ENCODE measurements at places on chromosomes 4 and X.

DNA sequence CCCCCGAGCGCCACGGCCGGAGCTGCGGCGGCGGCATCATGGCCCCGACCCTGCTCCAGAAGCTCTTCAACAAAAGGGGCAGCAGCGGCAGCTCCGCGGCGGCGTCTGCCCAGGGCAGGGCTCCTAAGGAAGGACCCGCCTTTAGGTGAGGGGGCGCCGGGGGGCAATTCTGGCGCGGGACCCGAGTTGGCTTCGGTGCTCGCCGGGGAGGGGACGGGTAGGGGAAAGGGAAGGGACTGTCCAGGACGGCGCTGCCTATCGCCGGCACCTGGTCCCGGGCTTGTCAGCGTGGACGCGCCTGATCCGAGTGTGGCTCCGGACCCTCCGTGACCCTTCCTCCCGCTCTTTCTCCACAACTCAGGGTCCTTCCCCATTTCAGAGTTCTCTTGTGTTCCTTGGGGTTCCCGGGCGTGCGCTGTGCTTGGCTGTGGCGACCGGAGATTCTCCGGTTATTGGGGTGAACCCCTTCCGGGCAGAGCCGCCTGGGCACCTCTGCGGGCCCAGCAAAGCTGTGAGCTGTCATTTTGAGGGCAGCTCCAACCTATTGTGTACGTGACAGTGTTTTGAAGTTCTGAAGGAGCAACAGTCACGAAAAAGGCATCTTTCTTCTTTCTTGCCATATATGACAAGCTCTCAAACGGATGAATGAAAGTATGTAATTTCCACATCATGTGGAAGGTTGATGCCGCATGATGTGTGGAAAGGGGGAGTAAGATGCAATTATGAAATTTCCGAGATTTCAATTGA is 522 bp downstream of the FNIP2 start:
- no peak for DNase-seq

DNA sequence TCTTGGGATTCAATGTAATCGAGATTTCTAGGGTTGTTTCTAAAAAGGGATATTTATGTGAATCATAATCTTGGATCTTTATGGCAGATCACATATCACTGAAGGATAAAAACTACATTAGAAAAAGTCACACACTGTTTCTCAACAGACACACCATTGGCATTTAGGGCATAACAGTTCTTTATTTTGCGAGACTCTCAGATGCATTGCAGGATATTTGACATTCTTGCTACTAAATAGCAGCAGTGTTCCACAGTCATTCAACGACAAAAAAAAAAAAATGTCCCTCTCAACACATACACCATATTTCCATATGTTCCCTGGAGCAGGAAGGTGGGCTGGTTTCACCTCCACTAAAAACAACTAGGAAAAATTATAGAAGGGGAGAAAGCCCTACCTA is 243.4 kb upstream of the PCDH18 start:
- DNase-seq = no peak

GRCh38 chrX:134013524-134013923 is 28.1 kb upstream of the GPC3 start:
- DNase-seq = no peak

GRCh38 chr4:139709660-139710059 is 44.0 kb downstream of the MGST2 start:
- DNase-seq = no peak

- DNase-seq = no peak
These were observed 23.0 kb downstream of the GALNT7 start for GRCh38 chr4:173191623-173192041.

- DNase-seq = peak; percentile 49
These were observed 32.0 kb upstream of the FHL1 start for GRCh38 chrX:136115126-136115903.

DNA sequence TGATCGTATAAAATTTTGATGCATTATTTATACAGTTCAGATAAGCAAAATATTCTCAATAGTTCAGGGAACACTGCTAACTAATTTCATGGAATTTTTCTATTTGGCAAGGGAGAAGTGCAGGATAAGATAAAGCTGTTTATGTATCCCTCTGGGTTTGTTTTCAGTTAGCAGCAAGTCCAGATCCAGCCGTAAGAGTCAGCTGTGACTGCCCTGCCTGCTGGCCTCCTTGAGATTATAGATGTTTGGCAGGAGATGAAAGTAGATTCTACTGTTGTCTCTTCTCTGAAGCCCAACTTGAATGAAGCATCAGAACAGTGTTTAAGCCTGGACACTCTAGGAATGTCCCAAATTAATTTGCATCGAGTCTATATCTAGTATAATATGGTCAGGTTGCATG is 29.5 kb downstream of the ANTXR2 start:
- no peak for DNase-seq

DNA sequence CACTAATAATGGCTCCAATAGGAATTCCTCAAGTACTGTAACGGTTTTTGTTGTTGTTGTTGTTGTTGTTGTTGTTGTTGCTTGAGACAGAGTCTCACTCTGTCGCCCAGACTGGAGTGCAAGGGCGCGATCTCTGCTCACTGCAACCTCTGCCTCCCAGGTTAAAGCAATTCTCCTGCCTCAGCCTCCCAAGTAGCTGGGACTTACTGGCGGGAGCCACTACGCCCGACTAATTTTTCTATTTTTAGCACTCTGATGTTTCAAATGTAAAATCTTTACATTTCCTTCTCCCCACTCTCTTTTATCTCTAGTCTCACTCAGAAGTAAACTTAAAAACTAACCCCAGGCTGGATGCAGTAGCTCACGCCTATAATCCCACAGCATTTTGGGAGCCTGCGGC is 8.0 kb downstream of the ANKRD17 start:
- DNase-seq = no peak

GRCh38 chrX:44253575-44253942 is 89.9 kb downstream of the EFHC2 start:
- DNase-seq = no peak

GRCh38 chr4:86593688-86594558 is at the start of gene PTPN13:
Gene PTPN13 (plus strand): TSS chr4:86594315. CDS start chr4:86635257, 40,942 bp downstream.
- DNase-seq = peak; percentile 99

DNA sequence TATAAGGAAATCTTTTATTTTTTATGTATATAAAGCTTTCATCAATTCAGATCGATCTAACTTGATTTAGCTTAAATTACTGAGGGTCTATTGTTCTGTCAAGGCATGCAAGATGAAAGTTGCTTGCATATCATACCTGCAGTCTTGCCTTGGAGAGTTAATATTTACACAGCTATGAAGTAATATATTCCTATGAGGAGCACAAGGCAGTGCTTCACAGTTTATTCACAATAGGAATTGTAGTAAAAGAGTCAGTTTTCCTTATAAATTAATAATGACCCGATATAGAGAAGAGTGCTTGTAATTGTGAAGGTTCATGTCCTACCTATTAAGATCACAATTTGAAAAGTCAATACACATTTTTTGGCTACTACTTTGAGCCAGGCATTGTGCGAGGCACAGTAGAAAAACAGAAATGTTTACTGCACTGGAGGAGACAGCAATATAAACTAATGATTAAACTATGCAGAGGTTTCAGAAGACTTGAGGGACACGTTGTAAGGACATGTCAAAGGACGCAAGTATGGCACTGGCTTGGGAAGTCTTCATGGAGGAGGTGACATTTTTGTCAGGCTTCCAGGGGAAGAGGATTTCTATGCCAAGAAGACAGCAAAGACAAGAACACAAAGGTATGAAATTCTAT is 38.8 kb downstream of the REELD1 start:
- no peak for DNase-seq

GRCh38 chrX:16797358-16797757 is 11.1 kb downstream of the TXLNG start:
- no peak for DNase-seq

DNA sequence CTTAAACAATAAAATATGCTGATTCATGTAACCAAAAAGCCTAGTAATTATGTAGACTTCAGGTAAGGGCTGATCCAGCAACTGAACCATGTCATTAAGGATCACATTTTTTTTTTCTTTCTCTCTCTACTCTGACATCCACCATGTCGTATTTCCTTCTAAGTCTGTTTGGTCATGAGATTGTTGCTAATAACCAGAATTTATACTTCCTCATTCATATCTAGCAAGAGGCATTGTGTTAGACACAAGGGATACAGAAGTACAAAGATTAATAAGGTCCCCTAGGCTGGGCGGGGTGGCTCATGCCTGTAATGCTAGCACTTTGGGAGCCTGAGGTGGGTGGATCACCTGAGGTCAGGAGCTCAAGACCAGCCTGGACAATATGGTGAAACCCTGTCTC is 24.1 kb downstream of the PHEX start:
- no peak for DNase-seq

DNA sequence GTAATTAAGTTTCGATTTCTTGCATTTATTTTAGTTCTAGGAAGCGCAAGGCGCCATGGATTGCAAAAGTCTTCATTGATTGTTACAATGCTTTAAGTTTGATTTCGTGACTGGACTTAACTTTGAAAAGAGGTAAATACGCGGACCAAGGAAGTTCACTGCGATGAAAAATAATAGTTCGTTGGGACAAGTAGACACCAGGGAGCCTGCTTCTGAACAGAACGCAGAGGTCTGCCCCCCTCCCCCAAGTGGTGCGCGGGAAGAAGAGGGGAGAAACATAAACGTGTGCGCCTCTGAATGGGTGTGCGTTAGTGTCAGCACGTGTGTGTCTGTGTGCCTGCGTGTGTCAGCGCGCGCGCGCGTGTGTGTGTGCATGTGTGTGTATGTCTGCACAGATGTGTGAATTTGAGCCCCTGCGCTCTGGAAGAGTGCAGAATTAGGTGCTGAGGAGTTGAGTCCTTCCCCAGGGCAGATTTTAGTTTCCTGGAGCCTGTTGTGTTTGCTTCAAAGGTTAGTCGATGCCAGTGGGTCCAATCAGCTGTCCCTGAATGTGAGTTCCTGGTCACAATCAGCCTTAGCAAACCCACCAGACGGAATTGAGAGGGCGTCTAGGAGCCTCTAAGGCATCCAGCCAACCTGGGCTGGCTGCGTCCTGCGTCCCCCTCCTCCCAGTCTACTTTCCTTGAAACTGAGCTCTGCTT is 5.8 kb upstream of the POU4F2 start:
- no peak for DNase-seq

DNA sequence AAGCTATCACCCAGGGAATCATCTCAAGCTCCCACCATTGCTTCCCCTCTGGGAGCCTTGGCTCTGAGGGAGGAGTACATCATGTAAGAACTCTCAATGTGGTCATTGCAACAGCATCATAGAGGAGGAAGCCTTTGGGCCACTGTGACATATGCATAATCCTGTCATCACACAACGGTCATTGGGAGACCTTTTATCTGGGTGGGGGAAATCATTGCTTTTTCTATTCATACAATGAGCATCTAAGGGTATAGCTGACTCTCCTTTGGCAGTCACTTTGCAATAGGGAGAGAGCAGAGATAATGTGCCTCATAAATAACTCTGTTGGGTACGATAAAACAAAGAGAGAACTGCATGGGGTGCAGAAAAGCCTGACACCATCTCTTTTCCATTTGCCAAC is 155.2 kb upstream of the KCNIP4 start:
- DNase-seq = no peak

DNA sequence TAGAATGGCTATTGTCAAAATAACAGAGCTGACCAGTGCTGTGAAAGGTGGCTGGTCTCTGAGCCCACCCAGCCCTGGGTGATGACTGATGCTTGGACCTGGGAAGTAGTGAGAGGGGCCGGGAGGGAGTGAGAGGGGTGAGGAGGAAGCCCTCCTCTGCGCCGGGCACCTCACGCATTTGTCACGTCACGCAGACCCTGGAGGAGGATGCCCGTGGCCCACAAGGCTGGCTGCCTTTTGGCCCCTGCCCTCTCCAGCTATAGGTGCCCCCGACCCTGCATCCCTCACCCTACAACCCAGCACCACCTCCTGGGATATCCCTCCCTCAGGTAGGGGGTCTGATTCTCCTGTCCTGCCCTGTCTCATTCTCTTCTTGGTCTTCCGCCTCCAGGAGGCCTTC is 207.4 kb downstream of the AFAP1 start:
- no peak for DNase-seq

- DNase-seq = no peak
These were observed 39.3 kb downstream of the RTL9 start for GRCh38 chrX:110397904-110398303.

DNA sequence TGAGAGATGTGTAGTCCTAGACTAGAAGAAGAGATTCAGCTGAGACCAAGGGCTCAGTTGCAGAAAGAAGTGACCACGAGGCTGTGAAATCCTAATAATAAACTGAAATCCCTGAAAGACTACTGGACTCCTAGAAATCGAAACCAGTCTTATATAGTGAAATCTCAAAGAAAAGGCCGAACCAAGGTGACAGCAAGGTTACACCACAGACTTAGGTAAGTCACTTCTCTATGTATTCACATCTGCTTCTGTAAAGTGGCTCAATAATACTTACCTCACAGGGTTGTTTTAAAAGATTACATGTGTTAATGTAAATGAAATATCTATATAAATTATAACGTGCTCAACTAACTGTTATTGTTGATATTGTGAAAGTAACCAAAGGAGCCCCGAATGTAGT is 60.3 kb downstream of the ARSJ start:
- no peak for DNase-seq
